Hepatocyte (in vitro differentiated cells): ENCODE measurements at places on chromosomes 5 and 9. TPM values are rescaled to one million over a fixed set of nuclear protein-coding genes. Genes with fewer than 3 reads are reported as not detected.

DNA sequence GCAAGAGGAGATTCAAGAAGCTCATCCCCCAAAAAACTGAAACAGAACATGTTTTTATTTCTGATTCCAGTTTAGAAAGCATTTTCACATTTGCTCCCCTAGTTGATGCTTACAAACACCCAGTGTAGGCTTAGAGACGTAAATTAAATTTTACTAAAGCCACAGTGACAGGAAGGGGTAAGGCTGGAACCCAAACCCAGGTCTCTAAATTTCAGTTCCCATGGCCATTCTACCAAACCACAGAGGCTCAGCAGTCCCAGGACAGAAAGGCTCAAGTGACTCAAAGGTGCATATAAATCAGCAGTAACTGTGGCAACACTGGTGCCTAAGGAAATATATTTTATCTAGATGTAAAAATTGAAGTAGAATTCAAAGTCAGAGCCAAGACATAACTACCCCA lies 128.7 kb downstream of the CEP120 start:
- H3K27me3 ChIP-seq = no peaks in the 10 kb centered on the region
- H3K4me1 ChIP-seq = no peaks in the 10 kb centered on the region
- no peaks in the 10 kb centered on the region for H3K36me3 ChIP-seq
- H3K27ac ChIP-seq = no peak overlapping the region
- DNase-seq = no peak

DNA sequence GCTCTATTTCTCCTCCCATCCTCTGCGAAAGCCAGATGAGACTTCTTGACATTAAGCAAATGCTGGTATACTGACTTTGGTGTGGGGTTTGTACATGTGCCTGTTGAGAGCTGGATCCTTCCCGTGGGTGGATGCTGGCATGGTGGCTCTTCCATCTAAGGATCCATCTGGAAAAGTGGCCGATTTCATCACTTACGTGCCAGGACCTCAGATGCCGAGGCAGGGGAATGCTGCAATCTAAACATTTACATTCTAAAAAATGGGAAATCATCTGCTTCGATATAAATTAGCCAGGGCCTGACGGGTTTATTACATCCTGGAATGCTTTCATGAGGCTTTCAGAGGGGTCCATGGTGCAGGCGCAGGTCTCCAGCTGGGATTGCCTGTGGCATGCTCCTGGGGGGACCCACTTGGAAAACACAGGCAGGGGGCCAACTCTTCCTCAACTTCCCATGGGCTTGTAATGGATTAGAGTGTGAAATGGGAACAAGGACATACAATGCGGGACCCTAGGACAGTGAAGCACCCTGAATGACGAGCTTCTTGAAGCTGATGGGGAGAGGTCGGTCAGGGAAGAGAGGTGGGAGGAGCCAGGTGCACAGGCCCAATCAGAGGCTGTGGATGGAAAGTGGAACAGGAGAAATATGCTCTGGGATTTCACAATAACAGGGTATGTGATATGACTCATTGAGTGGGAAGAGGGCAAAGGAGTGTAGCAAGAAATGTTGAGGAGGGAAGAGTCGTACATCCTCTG lies 105.5 kb upstream of the PITX1 start:
- no peak overlapping the region for H3K4me3 ChIP-seq
- peak overlapping the region; percentile 86 for H3K27ac ChIP-seq
- peaks cover 31% of the 10 kb centered on the region for H3K4me1 ChIP-seq
- no peaks in the 10 kb centered on the region for H3K36me3 ChIP-seq
- no peaks in the 10 kb centered on the region for H3K27me3 ChIP-seq
- peak; percentile 84 for DNase-seq

DNA sequence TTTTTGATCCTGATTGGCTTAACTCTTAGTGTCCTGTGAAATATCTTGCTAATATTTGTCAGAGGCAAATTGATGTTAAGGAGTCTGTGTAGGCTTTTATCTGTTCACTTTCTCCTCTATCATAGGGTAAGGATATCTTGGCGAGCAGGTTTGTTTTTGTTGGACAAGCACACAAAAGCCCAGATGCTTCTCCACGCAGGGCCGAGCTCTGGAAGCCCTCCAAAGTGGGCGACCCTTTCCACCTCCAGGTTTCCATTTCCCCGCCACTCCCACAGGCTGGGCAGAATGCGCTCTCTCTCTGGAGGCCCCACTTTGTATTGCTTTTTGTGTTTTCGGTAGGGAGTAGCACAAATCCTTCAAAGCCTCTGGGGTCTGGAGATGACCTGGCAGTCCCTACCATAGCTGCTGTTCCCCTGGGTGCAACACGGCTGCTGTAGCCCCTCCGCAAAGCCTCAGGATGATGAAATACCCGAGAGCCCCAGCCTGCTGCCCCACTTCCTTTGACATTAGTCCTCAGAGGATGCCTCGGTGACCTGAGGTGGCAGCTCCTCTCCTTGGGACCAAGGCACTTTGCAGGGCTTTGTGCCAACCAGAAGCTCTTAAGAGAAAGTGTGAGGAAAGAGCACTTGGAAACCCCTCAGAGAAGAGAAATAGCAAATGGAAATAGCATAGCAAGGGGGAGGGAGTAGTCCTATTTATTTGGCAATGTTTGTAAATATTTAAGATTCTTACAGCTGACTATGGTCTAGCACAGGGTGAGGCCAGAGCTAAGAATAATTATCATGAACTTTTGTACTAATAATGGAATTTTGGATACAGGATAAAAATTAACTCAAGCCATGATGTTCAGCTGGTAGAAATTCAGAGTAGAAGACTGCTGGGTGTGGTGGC lies 122.8 kb downstream of the ARHGEF28 start:
- no peak overlapping the region for H3K27ac ChIP-seq
- no peak for DNase-seq
- no peaks in the 10 kb centered on the region for H3K27me3 ChIP-seq

GRCh38 chr5:149828161-149829011 lies 98.3 kb downstream of the PPARGC1B start:
- peak; percentile 95 for DNase-seq
- H3K4me1 ChIP-seq = peaks cover 5% of the 10 kb centered on the region
- H3K36me3 ChIP-seq = no peaks in the 10 kb centered on the region
- peak overlapping the region; percentile 0 for H3K27ac ChIP-seq
- no peaks in the 10 kb centered on the region for H3K27me3 ChIP-seq

Gene FCHO2
- total RNA-seq = 15.8 and 17.1 TPM in 2 replicates

- DNase-seq = no peak
- no peaks in the 10 kb centered on the region for H3K36me3 ChIP-seq
- no peak overlapping the region for H3K4me3 ChIP-seq
- no peak overlapping the region for H3K27ac ChIP-seq
- no peaks in the 10 kb centered on the region for H3K4me1 ChIP-seq
Observed at GRCh38 chr5:167571824-167572223, 719.6 kb upstream of the WWC1 start.

DNA sequence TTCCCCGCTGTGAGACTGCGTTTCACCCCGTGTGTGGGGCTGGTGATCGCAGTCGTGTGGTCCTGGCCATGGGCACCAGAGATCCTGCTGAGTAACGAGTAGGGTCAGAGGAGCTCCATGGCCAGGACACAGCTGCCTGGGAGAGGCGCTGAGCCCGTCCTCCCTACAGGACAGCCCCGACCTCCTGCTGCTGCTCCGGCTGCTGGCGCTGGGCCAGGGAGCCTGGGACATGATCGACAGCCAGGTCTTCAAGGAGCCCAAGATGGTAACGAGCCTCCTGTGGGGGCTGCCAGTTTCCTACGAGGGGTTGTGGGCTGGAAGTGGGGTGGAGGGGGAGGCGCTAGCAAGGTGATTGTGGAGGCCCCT lies 11.0 kb downstream of the NELFB start:
- no peak overlapping the region for H3K27ac ChIP-seq
- H3K27me3 ChIP-seq = no peaks in the 10 kb centered on the region
- H3K36me3 ChIP-seq = no peaks in the 10 kb centered on the region
- no peak overlapping the region for H3K4me3 ChIP-seq
- peak; percentile 4 for DNase-seq

Gene BRD9
- total RNA-seq = 16.5 and 20.3 TPM in 2 replicates

GRCh38 chr9:75432888-75433287 lies 344.6 kb downstream of the OSTF1 start:
- no peaks in the 10 kb centered on the region for H3K36me3 ChIP-seq
- no peak overlapping the region for H3K27ac ChIP-seq
- H3K4me1 ChIP-seq = no peaks in the 10 kb centered on the region
- no peak for DNase-seq
- H3K27me3 ChIP-seq = no peaks in the 10 kb centered on the region
- H3K4me3 ChIP-seq = no peak overlapping the region

DNA sequence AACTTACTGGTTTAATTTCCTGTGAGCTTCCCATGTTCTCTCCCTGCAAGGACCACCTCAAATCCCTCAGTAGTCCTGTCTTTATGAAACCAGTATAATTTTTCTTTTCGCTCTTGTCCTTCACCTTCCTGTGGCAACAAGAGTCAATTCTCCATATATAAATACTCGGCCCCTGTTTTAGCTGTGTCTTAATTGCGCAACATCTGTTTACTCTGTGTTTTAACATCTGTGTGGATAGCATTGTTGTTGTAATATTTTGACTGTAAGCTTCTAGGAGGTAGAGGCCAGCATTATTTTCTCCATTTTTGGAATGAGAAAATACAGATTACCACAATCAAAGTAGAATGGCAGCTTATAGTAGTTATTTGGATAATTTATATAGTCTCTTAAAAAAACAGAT lies 30.2 kb upstream of the CDKN2B start:
- peaks cover 9% of the 10 kb centered on the region for H3K4me1 ChIP-seq
- no peak overlapping the region for H3K4me3 ChIP-seq
- H3K27me3 ChIP-seq = no peaks in the 10 kb centered on the region
- no peak for DNase-seq

Gene ENHO
- total RNA-seq = 1.5 and 1.6 TPM in 2 replicates

GRCh38 chr5:167177736-167178135 lies 1113.7 kb upstream of the WWC1 start:
- no peaks in the 10 kb centered on the region for H3K27me3 ChIP-seq
- H3K36me3 ChIP-seq = no peaks in the 10 kb centered on the region
- DNase-seq = no peak
- H3K4me1 ChIP-seq = no peaks in the 10 kb centered on the region

Gene CLK4
- 28.4 and 29.9 TPM in 2 replicates for total RNA-seq

- H3K27ac ChIP-seq = no peak overlapping the region
- no peaks in the 10 kb centered on the region for H3K36me3 ChIP-seq
- H3K4me3 ChIP-seq = no peak overlapping the region
- H3K27me3 ChIP-seq = no peaks in the 10 kb centered on the region
- DNase-seq = peak; percentile 35
Observed at GRCh38 chr5:107104040-107104995, 566.4 kb downstream of the EFNA5 start.

GRCh38 chr5:172336676-172337285 lies 53.2 kb upstream of the UBTD2 start:
- no peak overlapping the region for H3K4me3 ChIP-seq
- no peaks in the 10 kb centered on the region for H3K4me1 ChIP-seq
- DNase-seq = no peak
- no peak overlapping the region for H3K27ac ChIP-seq
- no peaks in the 10 kb centered on the region for H3K36me3 ChIP-seq

Gene ZFP2
- 1.4 and 2.2 TPM in 2 replicates for total RNA-seq

Gene SLC25A46
- 65.9 and 76.2 TPM in 2 replicates for total RNA-seq
